SK-N-SH (cell line): ENCODE measurements at places on chromosomes 5 and 9. TPM values are rescaled to one million over a fixed set of nuclear protein-coding genes. Genes with fewer than 3 reads are reported as not detected.
A peak's percentile ranks its signal among the peaks of the same experiment; 100 is the strongest.

GRCh38 chr5:79122973-79123372, 11.4 kb downstream of the BHMT start:
- no peak overlapping the region for H3K27ac ChIP-seq
- H3K27me3 ChIP-seq = no peaks in the 10 kb centered on the region
- no peak for DNase-seq
- no peaks in the 10 kb centered on the region for H3K36me3 ChIP-seq

Gene DNAH5
- 0.74 and 1.0 TPM in 2 replicates for polyA plus RNA-seq

DNA sequence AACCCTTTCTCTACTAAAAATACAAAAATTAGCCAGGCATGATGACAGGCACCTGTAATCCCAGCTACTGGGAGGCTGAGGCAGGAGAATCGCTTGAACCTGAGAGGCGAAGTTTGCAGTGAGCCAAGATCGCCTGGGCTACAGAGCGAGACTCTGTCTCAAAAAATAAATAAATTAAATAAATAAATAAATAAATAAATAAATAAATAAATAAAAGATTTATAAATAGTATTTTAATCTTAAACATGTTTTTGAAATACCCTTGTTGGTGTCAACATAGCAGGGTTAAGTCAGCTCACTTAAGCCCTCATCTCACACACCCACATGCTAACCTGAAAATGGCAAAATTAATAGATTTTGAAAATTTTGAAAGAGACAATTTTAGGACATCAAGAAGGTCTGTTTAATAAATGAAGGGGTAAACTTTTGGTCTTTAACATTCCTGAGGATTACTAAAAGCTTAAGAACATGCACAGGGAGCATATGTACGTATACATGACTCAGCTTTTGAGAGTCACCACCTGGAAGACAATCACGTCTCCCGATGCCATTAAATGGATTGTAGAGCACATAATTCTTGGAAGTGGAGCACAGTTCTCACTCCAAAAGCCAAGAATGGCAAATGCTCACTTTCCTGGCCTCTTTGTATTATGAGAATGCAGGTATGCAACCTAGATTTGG, 202.5 kb downstream of the GDNF start:
- no peak overlapping the region for H3K4me3 ChIP-seq
- peaks cover 5% of the 10 kb centered on the region for H3K36me3 ChIP-seq
- no peaks in the 10 kb centered on the region for H3K27me3 ChIP-seq
- H3K4me1 ChIP-seq = no peaks in the 10 kb centered on the region
- no peak for DNase-seq
- no peak overlapping the region for H3K27ac ChIP-seq

- no peak overlapping the region for H3K27ac ChIP-seq
- no peaks in the 10 kb centered on the region; the same call in 1 of the 2 replicates for H3K4me1 ChIP-seq
- no peak for DNase-seq
- no peaks in the 10 kb centered on the region; the same call in 1 of the 2 replicates for H3K36me3 ChIP-seq
- no peaks in the 10 kb centered on the region for H3K27me3 ChIP-seq
- H3K4me3 ChIP-seq = no peak overlapping the region
Observed at GRCh38 chr5:62587737-62588136, 9.1 kb downstream of the LRRC70 start.

DNA sequence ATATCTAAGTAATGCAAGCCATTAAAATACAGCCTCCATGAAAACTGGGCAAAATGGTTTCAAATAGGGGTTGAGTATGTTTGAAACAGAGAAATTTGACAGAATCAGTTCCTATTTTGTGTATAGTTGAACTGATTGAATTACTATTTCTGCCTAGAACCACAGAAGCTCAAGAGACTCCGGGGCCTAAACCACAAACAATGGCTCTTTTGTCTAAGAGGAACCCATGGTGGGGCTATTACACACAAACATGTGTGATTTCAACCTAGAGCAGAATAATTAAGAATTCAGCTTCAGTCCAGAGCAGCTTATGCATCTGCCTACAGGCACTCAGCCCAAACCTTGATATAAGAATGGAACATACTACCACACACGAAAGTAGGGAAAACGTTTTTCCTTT, 171.2 kb upstream of the MPDZ start:
- no peaks in the 10 kb centered on the region for H3K4me1 ChIP-seq
- H3K36me3 ChIP-seq = no peaks in the 10 kb centered on the region
- DNase-seq = no peak
- no peak overlapping the region for H3K4me3 ChIP-seq

DNA sequence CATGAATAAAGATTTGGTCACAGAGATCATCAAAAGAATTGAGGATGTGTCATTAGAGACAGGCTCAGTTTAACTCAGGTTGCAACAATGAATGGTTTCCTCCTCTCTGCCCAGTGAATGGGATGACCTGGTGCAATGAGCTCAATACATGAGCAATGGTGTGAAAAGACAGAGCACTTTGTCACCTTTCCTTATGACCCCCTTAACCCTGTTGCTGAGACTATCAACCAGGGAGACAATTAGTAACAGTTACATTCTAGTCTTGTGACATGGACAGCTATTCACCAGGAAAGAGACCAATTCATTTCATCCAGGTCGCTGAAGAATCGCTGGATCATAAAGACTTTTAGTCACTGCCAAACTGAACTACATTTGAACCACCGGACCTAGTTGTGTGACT, 19.9 kb upstream of the CDH6 start:
- H3K27me3 ChIP-seq = no peaks in the 10 kb centered on the region; the same call in none of the 2 replicates
- no peak overlapping the region for H3K4me3 ChIP-seq
- H3K27ac ChIP-seq = no peak overlapping the region
- no peak for DNase-seq
- H3K4me1 ChIP-seq = no peaks in the 10 kb centered on the region
- no peaks in the 10 kb centered on the region for H3K36me3 ChIP-seq

Gene CD274
- 25.8 and 30.9 TPM in 2 replicates for polyA plus RNA-seq

GRCh38 chr9:29701559-29701958, 2128.3 kb upstream of the C9orf72 start:
- no peaks in the 10 kb centered on the region; the same call in 1 of the 2 replicates for H3K4me1 ChIP-seq
- no peaks in the 10 kb centered on the region for H3K27me3 ChIP-seq
- DNase-seq = no peak
- no peak overlapping the region for H3K4me3 ChIP-seq
- H3K27ac ChIP-seq = no peak overlapping the region

Gene TMEM174
- not detected in 2 replicates for polyA plus RNA-seq

Gene TPPP
- polyA plus RNA-seq = 0.05 and 0.10 TPM in 2 replicates

DNA sequence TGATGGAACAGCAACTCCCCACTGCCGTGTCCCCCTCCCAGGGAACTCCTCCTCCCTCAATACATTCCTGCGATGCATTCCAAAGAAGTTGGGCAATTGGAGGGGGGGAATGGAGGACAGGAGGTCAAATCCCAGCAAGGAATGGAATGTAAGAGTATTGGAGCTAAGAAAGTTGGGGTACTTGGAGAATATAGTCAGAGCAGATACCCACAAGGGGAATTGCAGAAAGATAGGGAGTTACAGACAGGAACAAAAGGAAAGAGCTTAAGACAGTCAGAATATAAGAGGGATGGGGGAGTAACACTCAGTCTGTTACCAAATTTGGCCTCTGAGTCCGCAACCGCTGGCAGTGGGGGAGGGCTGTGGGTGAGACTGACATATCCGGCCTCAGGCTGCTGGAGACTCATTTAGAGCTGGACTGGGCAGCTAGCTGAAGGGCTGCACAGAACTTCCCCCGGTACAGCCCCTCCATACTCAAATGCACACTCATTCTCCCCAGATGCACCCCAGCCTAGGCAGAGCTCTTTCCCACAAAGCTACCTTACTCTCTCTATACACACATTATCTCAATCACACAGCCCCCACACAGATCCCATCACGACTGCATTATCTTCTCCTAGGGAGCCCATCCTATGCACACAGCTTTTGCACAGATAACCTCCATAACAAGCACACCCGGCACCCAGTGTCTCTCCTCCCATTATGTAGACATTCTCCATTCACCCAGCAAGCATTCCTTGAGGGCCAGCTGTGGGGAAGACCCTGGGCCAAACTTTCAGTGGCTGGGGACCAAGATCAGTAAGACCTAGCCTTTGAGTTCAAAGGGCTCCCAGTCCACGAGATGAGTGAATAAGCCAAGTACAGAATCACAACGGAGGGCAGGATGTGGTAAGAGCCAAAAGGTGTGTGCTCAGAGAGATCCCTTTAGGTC, 3.7 kb downstream of the TLN1 start:
- H3K27me3 ChIP-seq = no peaks in the 10 kb centered on the region
- H3K4me1 ChIP-seq = peaks cover 27% of the 10 kb centered on the region
- H3K27ac ChIP-seq = peak overlapping the region; percentile 94
- DNase-seq = no peak
- peak overlapping the region; percentile 96 for H3K4me3 ChIP-seq
- H3K36me3 ChIP-seq = peaks cover 29% of the 10 kb centered on the region; the same call in 1 of the 2 replicates

- H3K4me1 ChIP-seq = no peaks in the 10 kb centered on the region
- DNase-seq = no peak
- no peak overlapping the region for H3K4me3 ChIP-seq
Observed at GRCh38 chr5:112532654-112533360, 113.7 kb upstream of the EPB41L4A start.

Gene NUP188
- 41.5 and 49.5 TPM in 2 replicates for polyA plus RNA-seq

GRCh38 chr5:167296661-167297060, 994.8 kb upstream of the WWC1 start:
- no peak for DNase-seq
- no peak overlapping the region for H3K4me3 ChIP-seq
- no peak overlapping the region for H3K27ac ChIP-seq
- H3K27me3 ChIP-seq = no peaks in the 10 kb centered on the region
- no peaks in the 10 kb centered on the region for H3K36me3 ChIP-seq
- peaks cover 6% of the 10 kb centered on the region for H3K4me1 ChIP-seq

GRCh38 chr9:78575081-78575480, 278.2 kb downstream of the PSAT1 start:
- no peak overlapping the region for H3K4me3 ChIP-seq
- H3K27ac ChIP-seq = no peak overlapping the region
- no peaks in the 10 kb centered on the region for H3K36me3 ChIP-seq
- no peak for DNase-seq
- 0 out of 2 replicates have a peak, but pooled peaks cover 3% of the 10 kb centered on the region for H3K4me1 ChIP-seq

Gene RGP1
- 16.1 and 18.6 TPM in 2 replicates for polyA plus RNA-seq

Gene HRH2
- 0.08 TPM in 2 replicates for polyA plus RNA-seq

GRCh38 chr5:134439210-134439654, 27.6 kb upstream of the CDKN2AIPNL start:
- peak overlapping the region; percentile 67 for H3K27ac ChIP-seq
- no peaks in the 10 kb centered on the region for H3K36me3 ChIP-seq
- H3K4me1 ChIP-seq = peaks cover 25% of the 10 kb centered on the region; the same call in 1 of the 2 replicates
- no peak for DNase-seq
- no peaks in the 10 kb centered on the region for H3K27me3 ChIP-seq

GRCh38 chr5:169548315-169548714, 35.3 kb upstream of the SPDL1 start:
- H3K36me3 ChIP-seq = no peaks in the 10 kb centered on the region
- no peak overlapping the region for H3K27ac ChIP-seq
- H3K27me3 ChIP-seq = no peaks in the 10 kb centered on the region

DNA sequence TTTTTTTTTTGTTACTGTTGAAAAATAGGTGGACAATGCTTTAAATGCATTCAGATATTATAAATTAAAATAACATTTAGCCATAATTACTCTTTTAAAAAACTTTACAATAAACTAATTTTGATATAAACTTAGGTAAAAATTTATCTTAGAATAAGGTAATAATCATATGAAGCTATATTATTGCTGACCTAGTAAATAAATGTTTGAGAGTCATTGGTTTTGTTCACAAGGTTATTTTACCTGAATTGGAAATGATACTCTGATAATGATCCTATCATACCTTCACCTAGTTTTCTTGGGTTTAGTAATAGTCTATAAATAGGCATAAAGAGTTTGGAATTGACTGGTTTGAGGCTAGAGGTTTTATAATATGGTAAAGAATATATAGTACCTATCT, 1076.4 kb upstream of the CDH6 start:
- no peaks in the 10 kb centered on the region for H3K27me3 ChIP-seq
- no peaks in the 10 kb centered on the region for H3K4me1 ChIP-seq
- no peak overlapping the region for H3K27ac ChIP-seq
- DNase-seq = no peak
- H3K4me3 ChIP-seq = no peak overlapping the region

Gene NPDC1
- polyA plus RNA-seq = 47.4 and 48.1 TPM in 2 replicates

GRCh38 chr9:87863882-87864465, 18.7 kb upstream of the SPATA31E1 start:
- H3K27ac ChIP-seq = no peak overlapping the region
- H3K4me1 ChIP-seq = no peaks in the 10 kb centered on the region; the same call in 1 of the 2 replicates
- no peaks in the 10 kb centered on the region for H3K36me3 ChIP-seq
- H3K27me3 ChIP-seq = no peaks in the 10 kb centered on the region
- no peak for DNase-seq

Gene B4GALT7
- 37.5 and 39.1 TPM in 2 replicates for polyA plus RNA-seq

DNA sequence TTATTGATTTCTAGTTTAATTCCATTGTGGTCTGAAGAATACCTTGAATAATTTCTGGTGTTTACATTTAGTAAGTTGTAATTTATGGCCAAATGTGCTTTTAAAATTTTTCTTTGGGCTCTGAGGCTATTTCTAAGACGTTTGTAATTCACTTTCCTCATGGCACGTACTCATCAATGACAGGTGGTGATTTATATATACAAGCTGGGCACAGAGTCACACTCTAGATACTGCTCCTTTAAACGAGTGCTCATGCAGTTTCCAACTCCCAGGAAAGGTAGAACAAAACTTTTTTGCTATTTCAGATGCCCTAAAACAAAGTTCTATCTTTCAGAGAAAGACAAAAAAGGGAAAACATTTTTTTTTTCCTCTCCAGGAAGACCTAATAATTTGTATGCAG, 146.9 kb downstream of the AUH start:
- H3K4me3 ChIP-seq = no peak overlapping the region
- H3K27me3 ChIP-seq = no peaks in the 10 kb centered on the region
- no peak for DNase-seq
- no peak overlapping the region for H3K27ac ChIP-seq
- H3K36me3 ChIP-seq = no peaks in the 10 kb centered on the region; the same call in 1 of the 2 replicates

GRCh38 chr5:133289686-133290367, 238.0 kb downstream of the HSPA4 start:
- no peak overlapping the region for H3K4me3 ChIP-seq
- no peaks in the 10 kb centered on the region for H3K36me3 ChIP-seq
- no peaks in the 10 kb centered on the region; the same call in 1 of the 2 replicates for H3K4me1 ChIP-seq
- no peak for DNase-seq
- H3K27me3 ChIP-seq = no peaks in the 10 kb centered on the region
- H3K27ac ChIP-seq = no peak overlapping the region

GRCh38 chr5:97979740-97980139, 793.7 kb upstream of the RGMB start:
- no peak overlapping the region for H3K27ac ChIP-seq
- no peaks in the 10 kb centered on the region for H3K27me3 ChIP-seq
- no peak for DNase-seq
- H3K36me3 ChIP-seq = no peaks in the 10 kb centered on the region

GRCh38 chr5:120512791-120513650, 48.9 kb downstream of the PRR16 start:
- H3K27me3 ChIP-seq = no peaks in the 10 kb centered on the region
- no peaks in the 10 kb centered on the region for H3K36me3 ChIP-seq
- no peak overlapping the region for H3K27ac ChIP-seq
- no peak for DNase-seq

GRCh38 chr9:16289639-16290038, 580.8 kb downstream of the BNC2 start:
- H3K4me1 ChIP-seq = no peaks in the 10 kb centered on the region
- DNase-seq = no peak
- H3K36me3 ChIP-seq = no peaks in the 10 kb centered on the region
- no peak overlapping the region for H3K27ac ChIP-seq
- H3K4me3 ChIP-seq = no peak overlapping the region
- no peaks in the 10 kb centered on the region for H3K27me3 ChIP-seq

- H3K4me3 ChIP-seq = no peak overlapping the region
- H3K4me1 ChIP-seq = peaks cover 9% of the 10 kb centered on the region; the same call in 1 of the 2 replicates
Observed at GRCh38 chr5:97529354-97529985, 346.4 kb upstream of the RIOK2 start.

Gene PTGDS
- polyA plus RNA-seq = not detected in 2 replicates
